ENCODE measurements at places on chromosomes 3 and 15.

DNA sequence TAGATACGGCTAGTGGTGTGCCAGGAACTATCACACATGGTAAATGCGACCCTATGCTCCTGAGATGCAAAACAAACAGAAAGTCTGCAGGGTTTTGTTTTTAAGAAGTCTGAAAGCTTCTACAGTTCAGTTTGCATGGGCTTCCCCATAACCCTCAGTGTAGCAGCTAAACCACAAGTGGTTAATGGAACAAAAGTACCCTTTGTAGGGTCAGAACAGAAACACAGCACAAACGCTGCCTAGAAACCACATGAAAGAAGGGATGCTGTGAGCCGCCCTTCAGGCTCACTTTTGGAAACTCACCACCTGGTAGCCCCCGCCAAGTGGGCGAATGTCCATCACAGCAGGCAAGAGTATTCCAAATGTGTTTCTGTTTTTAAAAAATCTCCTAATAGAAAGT is 46.2 kb downstream of the CTDSPL start:
- no peak for DNase-seq

- DNase-seq: no peak
Measured at GRCh38 chr3:4735243-4735642, 242.1 kb downstream of the ITPR1 start.

DNA sequence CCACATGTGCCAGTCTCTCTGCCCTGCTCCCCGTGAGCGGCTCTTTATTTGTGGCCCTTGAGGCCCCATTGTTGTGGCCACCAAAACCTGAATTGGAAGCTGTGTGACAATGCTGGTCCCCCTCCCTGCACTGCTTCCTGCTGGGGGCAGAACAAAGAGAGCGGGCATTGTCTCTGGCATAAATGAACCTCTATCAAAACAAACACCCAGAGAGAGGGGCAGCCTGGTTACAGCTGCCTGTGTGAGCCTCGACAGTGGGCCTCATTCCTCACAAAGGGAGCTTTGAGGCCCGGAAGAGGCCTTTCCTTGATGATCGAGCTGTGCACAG is 152.9 kb downstream of the IGF1R start:
- DNase-seq: peak; percentile 61

DNA sequence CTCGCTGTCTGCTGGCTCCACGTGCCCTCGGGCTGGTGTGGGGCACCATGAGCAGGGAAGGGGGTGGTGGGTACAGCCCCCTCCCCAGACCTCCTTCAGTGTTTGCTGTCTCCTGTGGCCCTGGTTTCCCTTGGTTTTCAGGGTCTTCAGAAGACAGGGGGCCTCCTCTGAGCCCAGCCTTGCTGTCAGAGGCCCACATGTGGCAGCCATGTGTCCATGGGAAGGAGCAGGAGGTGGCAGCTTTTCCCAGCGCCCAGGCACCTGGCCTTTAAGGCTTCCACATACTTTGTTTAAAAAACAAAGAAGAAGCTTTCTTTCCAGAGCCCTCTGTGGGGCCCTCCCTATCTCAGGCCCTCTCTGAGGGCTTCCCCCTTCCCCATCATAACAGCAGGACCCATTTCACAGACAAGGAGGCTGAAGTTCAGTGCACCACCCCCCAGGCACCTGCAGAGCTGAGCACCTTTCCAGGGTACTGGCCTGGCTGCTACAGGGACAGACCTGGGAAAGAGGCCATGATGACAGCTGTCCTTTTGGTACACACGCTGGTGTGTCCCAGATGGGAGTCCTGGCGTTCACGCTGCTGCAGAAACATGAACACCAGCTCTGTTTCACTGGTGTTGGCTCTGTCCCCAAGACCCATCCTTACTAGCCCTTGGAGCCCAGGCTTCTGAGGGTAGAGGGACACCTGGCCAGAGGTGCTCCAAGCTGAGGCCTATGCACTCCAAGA is 73.7 kb downstream of the DNAJB8 start:
- DNase-seq: no peak

- no peak for DNase-seq
Measured at GRCh38 chr3:155076888-155077287, 3.2 kb upstream of the MME start.

- DNase-seq: no peak
Measured at GRCh38 chr15:85792912-85793590, 1.7 kb downstream of the KLHL25 start.

- DNase-seq: no peak
Measured at GRCh38 chr15:37041042-37041441, 59.3 kb downstream of the MEIS2 start.

GRCh38 chr15:96728591-96728990 is 398.1 kb downstream of the NR2F2 start:
- DNase-seq: no peak

GRCh38 chr3:127675651-127676391 is 3.1 kb downstream of the ABTB1 start:
- no peak for DNase-seq

GRCh38 chr3:61805510-61806080 is 244.2 kb downstream of the PTPRG start:
- no peak for DNase-seq

DNA sequence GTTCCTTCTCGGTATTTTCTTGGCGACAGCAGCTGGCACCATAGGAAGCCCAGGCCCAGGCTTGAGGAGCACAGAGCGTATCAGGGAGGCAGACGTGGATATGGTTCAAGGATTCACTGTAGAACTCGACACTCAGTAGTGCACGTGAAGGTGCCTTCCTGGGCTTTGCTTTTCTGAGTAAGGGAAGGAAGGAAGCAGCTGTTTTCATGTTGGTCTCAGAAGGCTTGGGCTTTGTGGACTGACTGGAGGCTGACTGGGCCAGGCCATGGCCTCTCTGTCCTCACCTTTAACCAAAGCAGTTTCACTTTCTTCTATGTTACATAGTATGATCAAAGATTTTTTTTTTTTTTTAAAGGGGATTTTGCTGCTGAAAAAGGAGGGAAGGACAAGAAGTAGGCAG is 6.9 kb upstream of the GHRL start:
- DNase-seq: no peak

DNA sequence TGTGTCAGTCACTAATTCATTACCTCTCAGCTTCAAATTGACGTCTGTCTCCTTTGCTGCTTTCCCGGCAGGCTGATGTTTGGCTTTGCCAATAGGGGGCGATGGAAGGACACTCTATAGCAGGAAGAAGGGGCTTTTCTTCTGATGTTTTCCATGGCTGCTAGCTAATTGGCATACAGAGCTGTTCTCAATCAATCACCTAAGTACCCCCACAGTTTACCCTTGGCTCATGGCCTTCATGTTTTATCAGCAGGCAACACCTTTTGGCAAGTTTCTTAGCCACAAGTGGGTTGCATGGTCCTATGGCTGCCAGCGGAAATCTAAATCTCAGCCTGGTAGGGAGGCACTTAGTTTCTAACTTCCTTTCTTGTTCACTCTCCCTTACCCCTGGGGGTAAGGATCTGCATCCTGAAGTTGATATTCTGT is 45.0 kb downstream of the ESYT3 start:
- DNase-seq: peak; percentile 84

DNA sequence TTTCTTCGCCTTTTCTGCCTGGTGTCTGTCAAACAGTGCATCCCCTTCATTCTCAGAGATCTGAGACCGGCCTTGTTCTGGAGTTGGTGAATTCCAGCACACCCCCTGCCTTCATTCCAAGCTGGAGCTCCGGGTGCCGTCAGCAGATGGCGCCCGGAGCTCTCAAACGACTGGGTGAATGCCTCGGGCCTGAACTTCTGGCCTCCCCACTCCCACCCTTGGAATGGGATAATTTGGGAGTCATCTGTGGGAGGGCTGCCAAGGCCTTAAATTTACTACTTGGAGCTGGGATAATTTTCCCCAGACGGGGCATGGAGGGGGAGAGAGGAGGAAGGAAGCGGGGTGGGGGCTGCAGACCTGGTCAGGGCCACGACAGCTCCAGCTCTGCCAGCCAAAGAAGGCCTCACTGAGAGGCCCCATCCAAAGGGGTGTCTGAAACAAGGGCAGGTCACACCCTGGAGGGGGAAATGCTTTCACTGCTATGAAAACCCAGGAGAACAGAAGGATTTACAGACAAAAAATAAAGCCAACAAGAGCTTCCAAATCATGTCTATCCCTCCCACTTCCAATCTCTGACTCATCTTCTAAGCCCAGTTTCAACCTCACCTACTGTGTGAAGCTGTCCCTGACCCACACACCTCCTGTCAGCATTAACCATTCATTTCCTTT is 187.9 kb downstream of the OPA1 start:
- DNase-seq: peak; percentile 91

DNA sequence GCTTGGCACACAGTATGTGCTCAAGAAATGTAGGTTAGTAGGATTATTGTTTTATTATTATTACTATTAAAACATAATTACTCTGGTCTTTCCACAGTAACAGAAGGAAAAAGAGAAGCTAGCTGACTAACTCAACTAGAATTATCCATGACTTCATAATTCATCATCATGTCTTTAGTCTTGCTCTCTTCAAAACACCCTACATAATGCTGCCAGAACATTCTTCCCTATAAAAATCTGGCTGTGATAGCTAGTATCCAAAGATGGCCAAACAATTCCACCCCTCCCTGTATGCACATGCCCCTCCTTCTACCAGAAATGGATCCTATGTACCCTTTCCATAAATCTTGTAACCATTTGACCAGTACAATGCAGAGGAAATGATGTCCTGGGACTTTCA is 48.8 kb upstream of the SRGAP3 start:
- no peak for DNase-seq

DNA sequence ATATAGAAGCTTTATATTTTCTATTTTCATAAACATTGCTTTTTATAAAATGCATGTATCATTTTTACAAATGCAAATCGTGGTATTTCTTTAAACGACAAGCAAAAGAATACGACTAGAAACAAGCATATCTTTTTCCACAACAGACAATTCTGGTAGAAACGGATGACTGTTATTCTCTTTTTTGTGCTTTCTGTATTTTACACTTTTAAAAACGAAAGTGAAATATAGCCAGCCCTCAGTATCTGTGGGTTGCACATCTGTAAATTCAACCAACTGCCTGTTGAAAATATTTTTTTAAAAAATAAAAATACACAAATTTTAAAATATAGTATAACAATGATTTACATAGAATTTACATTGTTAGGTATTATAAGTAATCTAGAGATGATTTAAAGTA is 61.3 kb downstream of the PRTG start:
- no peak for DNase-seq

- DNase-seq: no peak
Measured at GRCh38 chr3:62359531-62359930, 13.8 kb downstream of the FEZF2 start.

- DNase-seq: peak; percentile 69
Measured at GRCh38 chr3:13415997-13416793, 3.9 kb downstream of the NUP210 start.

DNA sequence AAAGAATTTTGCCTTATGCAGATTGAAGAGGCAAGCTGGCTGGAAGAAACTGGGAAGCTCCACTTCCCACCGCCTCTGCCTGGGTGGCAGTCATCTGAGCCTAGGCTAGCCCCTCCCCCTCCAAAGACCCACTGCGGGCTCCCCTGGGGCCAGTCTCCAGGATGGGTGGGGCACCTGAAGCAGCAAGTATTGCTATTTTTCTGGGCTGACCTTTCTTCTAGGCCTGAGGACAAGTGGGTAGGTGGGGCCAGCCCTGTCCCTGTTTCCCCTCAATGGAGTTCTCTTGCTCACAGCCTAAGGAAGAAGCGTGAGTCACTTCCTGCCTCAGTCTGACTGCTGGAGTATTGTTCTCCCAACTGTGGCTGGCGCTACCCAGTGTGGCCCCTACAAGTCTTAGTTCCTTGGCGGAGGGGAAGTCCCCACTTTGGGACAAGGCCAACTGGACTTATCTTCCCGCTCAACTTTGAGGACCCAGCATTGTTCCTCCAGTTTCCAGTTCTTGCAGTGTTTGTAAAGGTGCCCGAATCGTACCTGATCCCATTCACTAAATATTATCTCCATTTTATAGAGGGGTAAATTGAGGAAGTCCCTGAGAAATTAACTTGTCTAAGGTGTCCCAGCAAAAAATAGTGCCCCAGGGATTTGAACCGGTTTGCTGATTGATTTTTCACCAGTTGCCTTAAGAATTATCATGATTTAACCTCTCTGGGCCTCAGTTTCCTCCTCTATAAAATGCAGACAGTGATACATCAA is 1.4 kb downstream of the FURIN start:
- peak; percentile 72 for DNase-seq

GRCh38 chr15:89499156-89499555 is 2.8 kb upstream of the RHCG start:
- no peak for DNase-seq

DNA sequence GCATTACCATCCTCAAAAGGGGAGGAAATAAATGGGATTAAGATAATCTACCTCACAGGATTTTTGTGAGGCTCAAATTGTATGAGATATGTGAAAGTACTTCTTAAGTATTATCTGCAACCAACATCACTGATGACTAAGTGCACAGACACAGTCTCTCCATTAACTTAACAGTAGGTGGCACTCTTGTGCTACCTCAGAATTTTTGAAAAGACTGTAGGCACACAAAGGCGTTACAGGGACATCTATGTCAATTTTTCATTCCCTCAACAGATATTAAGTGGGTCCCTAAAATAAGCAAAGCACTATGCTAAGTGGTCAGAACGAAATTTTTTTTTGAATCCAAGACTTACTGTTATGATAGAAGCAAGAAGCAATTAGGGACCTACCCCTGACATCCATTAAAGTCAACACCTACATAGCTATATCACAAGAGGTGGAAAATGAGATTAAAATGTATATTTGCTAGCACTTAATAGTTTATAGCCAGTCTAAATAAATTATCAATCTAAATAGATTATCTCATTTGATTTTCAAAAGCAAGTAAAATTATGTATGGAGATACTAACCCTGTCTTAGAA is 52.9 kb downstream of the RYK start:
- peak; percentile 70 for DNase-seq

GRCh38 chr3:49173116-49173791 is 1.9 kb downstream of the KLHDC8B start:
- DNase-seq: peak; percentile 59

GRCh38 chr15:78244101-78244500 is 9.7 kb upstream of the ACSBG1 start:
- DNase-seq: no peak

GRCh38 chr3:15873415-15873814 is 75.6 kb upstream of the ANKRD28 start:
- DNase-seq: no peak

DNA sequence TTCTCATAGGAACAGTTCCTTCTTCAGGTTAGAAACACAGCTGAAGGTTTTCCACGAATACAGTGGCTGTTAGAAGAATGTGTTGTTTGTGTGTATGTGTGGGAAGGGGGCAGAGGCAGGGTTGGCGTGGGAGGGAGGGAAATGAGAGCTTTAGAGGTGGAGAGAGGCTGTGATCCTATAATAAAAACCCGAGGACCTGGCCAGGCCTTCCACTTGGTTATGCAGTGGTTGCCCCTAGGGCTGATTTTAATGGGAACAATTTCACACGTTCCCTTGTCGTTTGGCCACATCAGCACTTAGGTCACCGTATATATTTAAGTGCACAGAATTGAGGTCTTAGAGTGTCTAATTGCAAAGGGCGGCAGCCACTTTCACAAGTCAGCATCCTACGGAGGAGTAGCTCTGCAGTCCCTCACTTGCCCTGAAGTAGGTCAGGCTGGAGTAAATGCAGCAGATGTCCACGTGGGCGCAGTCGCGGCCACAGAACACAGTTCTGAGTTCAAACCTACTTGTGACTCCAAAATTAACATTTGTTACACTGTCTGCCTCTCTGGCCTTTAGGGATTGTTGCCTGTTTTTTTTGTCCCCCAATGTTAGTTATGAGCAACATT is 85.6 kb downstream of the PDCD6IP start:
- peak; percentile 18 for DNase-seq
